ENCODE measurements at places on chromosomes 2 and 18.

DNA sequence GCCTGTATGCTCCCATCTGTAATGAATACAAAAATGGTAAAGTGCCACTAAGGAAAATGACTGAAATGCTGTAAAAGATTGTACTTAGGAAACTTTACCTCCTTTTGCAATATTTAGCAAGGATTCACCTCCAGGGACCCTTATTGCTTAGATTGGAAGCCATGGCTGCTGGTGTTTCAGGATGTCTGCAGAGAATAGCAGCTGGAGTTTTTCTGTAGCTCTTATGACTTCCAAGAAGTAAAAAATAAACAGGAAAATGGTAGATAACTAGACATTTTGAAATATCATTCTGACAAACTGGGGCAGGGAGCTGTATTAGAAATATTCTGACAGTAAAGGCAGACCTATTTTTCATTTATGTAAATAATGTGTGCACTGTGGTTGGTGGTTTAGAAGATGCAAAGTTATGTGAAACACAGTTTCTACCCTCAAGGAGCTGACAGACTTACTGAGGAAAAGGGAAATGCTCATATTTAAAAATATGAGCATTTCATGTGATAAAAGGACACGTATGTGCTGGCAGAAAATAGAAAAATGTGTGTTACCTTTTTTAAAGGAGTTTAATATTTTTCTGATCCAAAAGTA lies 224.9 kb upstream of the BOD1L2 start:
- DNase-seq, result no peak

- no peak for DNase-seq
These were observed 13.6 kb downstream of the HOXD3 start for GRCh38 chr2:176170602-176171305.

DNA sequence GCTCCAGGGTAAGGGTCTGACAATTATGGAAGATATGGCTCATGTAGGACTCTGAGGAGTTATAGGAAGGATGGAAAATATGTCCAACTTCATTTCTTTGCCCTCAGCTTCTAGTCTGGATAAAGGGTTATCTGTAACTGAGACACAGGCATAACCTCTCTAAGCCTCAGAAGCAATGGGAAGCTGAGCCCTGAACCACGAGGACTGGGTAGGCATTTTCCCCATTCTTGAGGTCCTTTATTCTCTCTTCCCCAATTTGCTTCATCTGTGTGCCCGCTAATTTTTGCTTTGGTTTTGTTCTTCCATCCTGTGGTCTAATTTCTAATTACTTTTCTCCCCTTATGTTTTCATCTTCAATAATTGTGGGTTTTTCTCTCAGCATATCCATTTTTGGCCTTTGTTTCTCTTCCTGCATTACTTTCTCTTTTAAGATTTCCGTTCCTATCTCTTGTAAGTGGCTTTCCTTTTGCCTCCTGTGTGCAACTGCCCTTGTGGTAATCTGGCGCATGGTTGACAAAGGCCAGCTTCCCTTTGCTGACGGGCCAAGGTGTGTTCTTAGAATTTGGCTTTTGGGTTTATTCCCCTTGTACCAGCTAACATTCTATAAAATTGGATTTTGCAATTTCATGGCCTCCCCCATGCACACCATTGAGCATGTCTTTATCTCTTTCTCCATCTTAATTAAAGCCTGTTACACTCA lies 343.8 kb downstream of the TXNL1 start:
- no peak for DNase-seq

GRCh38 chr2:75960472-75961009 lies 249.8 kb upstream of the GCFC2 start:
- DNase-seq, result no peak

GRCh38 chr2:47321411-47322031 lies 81.4 kb upstream of the MSH2 start:
- no peak for DNase-seq

DNA sequence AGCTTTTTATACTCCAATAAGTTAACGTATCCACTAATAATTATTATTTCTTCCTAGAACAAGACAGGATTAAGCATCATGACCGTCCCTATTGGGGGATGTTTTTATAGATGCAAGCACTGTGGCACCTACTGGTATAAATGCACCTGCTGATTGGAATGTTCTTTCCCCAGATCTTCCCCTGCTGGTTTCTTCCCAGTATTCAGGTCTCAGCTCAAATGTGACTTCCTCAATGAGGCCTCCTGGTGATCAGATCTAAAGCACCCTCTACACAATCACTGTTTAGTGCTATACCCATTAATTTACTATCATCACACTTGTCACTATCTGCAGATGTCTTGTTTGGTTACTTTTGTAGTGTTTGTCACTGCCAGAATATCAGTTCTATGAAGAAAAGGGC lies 3.9 kb upstream of the TYMS start:
- DNase-seq, result no peak

DNA sequence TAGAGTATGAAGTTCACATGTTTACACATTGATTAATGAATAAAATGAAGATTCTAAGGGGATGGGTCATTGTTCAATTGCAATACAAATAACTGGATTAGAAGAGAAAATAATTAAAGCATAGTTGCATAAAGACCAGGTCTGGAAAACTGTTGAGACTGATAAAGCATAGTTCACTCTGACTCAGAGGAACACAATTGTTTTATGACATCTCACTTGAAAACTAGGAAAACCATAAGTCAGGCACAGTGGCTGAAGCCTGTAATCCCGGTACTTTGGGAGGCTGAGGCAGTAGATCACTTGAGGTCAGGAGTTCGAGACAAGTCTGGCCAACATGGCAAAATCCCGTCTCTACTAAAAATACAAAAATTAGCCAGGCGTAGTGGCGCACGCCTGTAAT lies 46.7 kb downstream of the PLA2R1 start:
- DNase-seq, result no peak

- DNase-seq, result no peak
These were observed 43.7 kb upstream of the DARS1 start for GRCh38 chr2:136029149-136029548.

DNA sequence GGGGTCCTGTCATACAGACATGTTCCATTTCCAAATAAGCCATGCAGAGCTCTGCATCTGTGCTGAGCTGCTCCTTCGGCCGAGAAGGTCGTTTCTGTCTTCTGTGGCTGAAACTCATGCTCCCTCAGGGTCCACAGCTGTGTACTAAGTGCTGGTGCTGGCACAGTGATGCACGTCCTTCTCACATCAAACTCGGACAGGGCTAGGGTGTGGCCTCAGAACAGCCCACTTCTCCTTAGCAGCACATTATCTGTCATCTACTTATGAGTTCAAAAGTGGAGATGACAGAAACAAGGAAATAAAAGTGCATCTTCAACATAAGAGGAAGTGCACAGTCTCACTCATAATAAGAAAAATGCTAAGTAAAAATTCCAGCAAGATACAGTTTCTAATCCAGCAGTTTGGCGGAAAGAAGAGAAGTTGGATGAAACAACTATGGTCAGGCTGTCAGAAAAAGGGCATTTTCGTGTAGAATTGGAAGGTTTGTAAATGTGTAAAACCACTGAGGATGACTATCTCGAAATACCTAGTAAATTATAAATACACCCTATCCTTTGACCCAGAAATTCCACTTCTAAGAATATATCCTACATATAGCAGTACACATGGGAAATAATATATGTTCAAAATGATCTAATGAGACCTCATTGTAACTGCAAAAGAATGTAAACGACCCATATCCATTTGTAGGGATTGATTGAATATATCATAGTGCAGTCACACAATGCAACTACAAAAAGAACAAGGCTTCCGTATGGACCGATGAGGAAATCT lies 53.7 kb upstream of the APCDD1 start:
- DNase-seq, result no peak

DNA sequence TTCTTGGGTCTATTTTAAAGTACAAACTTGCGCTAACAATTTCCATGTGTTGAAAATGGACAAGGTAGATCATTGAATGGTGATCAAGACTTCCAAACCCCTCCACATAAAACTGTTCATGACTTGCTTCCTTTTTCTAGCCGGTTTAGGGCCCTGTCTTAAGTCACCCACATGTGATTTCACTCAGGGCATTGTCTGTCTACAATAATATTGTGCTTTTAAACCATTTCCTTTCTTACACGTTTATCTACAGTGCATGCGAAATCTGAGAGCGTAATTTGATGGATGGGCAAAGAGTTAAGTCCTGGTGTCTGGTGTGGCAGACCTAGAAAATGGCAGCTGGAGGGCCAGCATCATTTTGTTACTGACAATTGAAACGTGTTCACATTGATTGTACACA lies 2.0 kb upstream of the ZNF516 start:
- DNase-seq, result no peak

- no peak for DNase-seq
These were observed 100.2 kb downstream of the ATAD2B start for GRCh38 chr2:23826771-23827170.

GRCh38 chr2:65710779-65711295 lies 278.4 kb upstream of the SPRED2 start:
- no peak for DNase-seq

- no peak for DNase-seq
These were observed 261.9 kb downstream of the TCF4 start for GRCh38 chr18:55326134-55326533.

DNA sequence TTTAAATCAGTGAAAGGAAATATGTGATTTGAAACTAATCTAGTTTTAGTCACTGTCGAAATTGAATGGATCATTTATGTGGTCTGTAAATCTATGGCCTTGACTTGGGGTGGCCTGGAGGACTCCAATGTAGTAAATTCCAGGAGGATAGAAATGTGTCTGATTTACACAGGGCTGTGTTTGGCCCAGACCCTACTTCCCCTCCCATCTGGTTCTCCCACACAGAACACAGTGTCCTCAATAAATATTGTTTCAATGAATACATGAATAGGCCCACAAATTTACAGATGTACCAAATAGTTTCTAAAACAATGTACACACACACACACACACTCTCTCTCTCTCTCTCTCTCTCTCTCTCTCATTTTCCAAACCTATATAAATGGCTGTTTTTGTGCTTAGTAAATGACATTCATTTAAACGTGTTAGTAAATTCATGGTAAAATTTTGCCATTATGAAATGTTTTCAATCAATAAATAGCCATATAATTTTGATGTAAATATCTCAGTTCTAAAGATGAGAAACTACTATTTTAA lies 1.9 kb downstream of the CCDC68 start:
- DNase-seq, result no peak

- no peak for DNase-seq
These were observed 297.1 kb upstream of the CCDC68 start for GRCh38 chr18:55256226-55256928.

- DNase-seq, result no peak
These were observed 78.9 kb downstream of the NRXN1 start for GRCh38 chr2:50953021-50953420.

DNA sequence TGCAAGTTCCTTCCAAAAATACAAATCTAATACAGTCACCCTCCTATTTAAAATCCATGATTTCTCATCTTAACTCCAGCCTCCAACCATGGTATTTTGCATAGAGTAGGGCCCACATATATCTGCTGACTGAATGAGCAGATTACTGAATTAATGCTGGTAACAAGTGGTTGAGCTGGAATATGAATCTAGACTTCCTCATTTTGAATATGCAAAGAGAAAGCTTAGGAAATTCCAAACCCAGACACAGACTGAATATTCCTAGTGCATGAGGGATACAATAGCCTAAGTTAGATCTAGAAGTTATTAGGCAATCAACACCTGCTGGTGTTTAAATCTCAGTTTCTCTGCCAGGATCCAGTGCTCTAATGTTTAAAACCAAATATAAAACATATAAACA lies 215.1 kb upstream of the CYP26B1 start:
- DNase-seq, result no peak

DNA sequence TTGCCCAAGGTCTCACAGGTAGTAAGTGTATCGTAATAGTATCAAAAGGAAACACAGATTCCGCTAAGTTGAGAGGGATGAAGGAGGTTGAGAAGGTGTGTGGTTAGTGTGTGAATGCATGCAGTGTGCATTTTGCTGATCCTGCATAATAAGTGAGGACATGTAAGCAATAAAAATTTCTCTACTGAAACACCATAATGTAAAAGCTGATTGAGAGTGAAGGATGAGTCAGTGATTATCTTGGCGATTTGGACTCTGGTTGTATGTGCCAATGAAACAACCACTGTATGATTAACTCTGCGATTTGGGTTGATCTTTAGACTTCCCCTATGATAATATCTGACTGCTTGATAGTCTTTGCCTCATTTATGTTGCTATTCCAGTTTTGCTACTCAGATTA lies 16.7 kb upstream of the ADGRF3 start:
- no peak for DNase-seq

DNA sequence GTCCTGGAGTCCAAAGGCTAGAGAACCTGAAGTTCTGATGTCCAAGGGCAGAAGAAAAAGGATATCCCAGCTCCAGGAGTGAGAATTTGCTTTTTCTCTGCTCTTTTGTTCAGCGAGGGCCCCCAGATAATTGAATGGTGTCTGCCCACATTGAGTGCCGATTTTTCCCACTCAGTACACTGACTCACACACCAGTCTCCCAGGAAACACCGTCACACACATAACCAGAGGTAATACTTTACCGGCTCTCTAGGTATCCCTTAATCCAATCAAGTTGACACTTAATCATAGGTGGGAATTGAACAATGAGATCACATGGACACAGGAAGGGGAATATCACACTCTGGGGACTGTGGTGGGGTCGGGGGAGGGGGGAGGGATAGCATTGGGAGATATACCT lies 161.5 kb downstream of the WDR7 start:
- DNase-seq, result no peak

DNA sequence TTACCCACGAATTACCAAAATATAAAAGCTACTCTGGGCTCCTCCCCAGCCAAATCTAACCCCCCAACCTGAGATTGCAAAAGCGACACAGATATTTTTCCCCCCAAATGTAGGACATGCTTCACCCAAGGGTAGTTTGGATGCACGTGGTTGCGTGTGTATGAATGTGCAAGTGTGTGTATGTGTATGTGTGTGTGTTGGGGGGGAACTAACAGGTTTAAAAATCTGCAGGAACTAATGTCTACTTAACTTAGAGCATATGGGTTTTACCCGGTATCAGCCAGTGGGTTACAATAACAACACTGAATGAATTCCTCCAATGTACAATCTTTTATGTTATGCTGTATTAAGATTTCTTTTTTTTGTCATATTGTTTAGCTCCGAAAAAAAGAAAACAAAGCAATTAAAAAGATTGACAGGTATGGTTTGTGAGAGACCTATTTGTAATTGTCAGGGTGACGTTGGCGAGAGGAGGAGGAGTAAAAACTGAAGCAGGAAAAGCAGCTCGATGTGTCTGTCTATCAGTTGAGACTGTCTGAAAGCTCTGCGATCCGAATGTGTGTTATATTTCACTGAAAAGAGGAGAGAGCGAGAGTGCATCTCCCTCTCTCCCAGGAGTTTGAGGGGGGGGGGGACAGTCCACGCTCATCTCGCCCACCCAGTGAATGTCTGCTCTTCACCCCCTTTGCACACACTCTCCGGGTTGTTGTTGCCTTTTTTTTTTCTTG lies at the start of gene TSHZ1:
TSS of gene TSHZ1 (plus strand) at position 524 of the 728 bp plus-strand sequence. CDS start 1,080 bp downstream, outside the sequence.
- peak; percentile 34 for DNase-seq

- no peak for DNase-seq
These were observed 27.5 kb downstream of the LPIN1 start for GRCh38 chr2:11773747-11774525.

- DNase-seq, result no peak
These were observed 253.9 kb upstream of the CNTNAP5 start for GRCh38 chr2:123770996-123771720.
